Endodermal cell (in vitro differentiated cells): ENCODE measurements at places on chromosomes 5 and 9. TPM values are rescaled to one million over a fixed set of nuclear protein-coding genes. Genes with fewer than 3 reads are reported as not detected.

CNTNAP3B gene
- 2.7 to 4.7 TPM (median 3.9 TPM) in 3 replicates for total RNA-seq

PCDHGB2 gene
- total RNA-seq: 3.4 and 5.2 TPM in 2 replicates

TRIM36 gene
- total RNA-seq: 17.3 and 18.6 TPM in 2 replicates

LHX3 gene
- total RNA-seq: not detected in 3 replicates

DNA sequence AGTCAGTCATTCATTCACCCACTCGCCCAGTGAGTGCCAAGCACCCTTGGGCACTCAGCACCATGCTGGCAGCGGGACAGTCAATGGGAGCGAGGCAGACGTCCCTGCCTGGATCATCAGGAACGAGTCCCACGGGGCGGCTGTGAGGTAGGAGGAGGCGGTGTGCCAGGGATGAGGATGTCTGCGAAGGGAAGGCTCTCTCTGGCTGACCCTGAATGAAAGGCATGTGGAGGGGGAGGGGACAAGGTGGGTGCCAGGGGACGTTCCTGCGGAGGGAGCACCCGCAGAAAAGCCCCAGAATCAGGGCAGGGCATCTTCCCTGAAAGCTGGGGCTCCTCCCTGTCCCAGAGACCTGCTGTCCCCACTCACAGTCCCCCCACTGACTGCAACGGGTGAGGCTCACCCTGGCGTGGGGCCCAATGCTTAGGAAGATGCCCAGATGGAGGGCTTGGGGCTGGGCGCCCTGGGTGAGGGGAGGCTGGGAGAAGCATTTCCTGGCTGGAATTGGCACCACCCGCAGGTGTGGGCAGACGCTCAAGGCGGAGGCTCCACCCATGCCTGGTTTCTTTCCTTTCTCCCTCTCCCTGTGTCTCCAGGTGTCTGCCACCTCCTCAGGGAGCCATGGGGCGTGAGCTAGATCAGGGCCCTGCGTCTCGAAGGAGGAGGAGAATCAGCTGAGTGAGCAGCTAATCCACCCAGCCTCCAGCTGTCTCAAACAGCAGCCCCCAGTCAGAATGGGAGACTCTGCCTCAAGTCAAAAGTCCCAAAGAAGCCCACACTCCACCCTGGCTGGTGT lies 179.0 kb upstream of the PPP1R26 start:
- H3K36me3 ChIP-seq: no peaks in the 10 kb centered on the region
- DNase-seq: peak; percentile 82
- no peak overlapping the region for H3K27ac ChIP-seq
- peaks cover 14% of the 10 kb centered on the region for H3K4me1 ChIP-seq

DNA sequence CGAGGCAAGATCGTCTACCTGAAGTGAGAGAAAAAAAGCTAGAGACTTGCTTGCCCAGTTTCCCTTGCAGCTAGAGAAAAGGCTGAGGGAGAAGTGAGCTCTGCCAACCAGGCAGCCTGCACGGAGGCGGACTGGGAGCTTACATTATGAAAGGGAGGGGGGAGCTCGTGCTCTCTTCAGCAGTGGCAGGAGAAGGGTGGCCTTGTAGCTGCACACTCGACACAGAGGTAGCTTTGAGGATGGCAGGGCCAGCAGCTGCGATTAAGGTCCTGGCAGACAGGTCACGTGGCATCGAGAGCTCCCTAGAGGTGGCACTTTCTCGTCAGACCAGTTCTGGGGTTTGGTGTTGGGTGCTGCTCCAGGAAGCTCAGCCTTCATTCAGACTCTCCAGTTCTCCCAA lies 26.7 kb downstream of the APBA1 start:
- H3K27me3 ChIP-seq: no peaks in the 10 kb centered on the region
- H3K27ac ChIP-seq: no peak overlapping the region
- H3K4me1 ChIP-seq: peaks cover 9% of the 10 kb centered on the region

DNA sequence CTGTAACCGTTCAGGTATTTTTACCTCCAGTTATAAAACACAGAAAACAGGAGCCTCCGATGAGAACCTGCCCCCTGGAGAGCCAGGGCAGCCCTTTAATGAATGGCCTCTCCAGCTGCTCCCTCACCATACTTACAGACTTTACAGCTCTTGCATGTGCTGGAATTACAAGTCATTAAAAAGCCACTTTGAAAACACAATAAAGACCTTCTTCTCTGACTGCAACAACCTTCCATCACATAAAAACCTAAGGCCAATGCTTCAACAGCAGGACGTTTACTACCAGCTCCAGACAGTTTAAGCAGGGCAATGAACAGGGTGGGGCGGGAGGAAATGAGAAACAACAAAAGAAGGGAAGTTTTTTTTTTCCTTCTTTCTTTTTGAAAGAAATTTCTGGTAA lies 213.8 kb downstream of the MLLT3 start:
- H3K27ac ChIP-seq: peak overlapping the region; percentile 26
- H3K4me3 ChIP-seq: no peak overlapping the region
- no peaks in the 10 kb centered on the region for H3K36me3 ChIP-seq
- peaks cover 15% of the 10 kb centered on the region for H3K4me1 ChIP-seq
- no peaks in the 10 kb centered on the region for H3K27me3 ChIP-seq
- DNase-seq: peak; percentile 52

DNA sequence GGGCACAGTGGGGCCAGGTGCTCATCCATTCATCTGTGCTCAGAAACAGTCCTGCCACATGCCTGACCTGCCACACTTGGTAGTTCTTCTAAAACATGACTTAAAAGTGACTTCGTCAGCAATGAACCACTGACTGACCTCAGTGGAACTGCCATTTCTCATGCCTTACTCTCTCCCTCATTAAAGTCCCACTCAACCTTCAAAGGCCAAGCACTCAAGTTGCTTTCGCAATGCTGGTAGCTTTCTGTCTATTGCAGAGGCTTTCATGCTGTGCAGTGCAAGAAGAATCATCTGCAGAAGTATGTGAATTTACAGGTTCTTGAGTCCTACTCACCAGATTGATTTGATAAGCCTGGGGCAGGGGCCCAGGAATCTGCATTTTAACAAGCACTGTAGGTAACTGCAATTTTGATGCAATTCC lies 23.9 kb downstream of the B4GALT1 start:
- H3K27me3 ChIP-seq: no peaks in the 10 kb centered on the region
- no peak overlapping the region for H3K4me3 ChIP-seq
- no peaks in the 10 kb centered on the region for H3K36me3 ChIP-seq
- H3K27ac ChIP-seq: no peak overlapping the region
- no peak for DNase-seq

DNA sequence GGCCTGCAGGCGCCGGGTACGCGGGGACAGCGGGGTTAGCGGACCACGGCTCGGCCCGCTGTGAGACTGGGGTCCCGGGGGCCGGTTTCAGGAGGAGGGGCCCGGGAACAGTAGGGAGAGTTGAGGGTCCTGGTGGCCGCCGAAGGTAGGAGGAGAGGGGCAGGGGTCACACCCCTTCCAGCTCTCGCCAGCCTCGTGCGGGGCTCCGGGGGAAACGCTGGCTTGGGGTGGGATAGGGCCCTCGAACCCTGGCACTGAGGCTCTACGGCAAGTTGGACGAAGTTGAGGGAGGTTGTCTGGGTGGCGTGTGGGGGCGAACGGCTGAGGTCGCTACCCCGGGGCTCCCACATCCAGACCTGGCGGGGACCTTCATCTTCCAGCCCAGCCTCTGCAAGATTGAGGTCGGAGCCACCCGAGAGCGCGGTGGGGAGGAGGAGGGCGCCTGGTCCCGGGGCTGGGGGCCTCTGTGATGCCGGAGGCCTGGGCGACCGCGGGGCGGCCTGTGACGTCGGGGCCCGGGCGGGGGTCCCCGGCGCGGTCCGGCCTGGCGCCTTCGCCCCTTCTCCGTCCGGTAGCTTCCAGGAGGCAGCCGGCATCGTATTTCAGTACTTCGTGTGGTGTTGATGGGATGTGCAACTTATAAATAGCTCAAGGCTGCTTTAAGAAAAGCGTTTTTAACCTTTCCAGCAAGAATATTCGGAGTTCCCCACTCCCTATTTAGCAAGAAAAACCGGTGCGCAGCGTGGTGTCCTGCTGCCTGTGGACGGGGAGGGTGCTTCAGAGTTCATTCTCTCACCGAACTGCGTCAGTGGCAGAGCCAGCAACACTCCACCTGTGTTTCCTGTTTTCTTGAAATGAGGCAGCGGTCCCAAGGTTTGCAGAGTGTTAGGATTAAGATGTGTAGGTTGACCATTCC lies 902 bp downstream of the HABP4 start:
- H3K4me3 ChIP-seq: peak overlapping the region; percentile 74
- DNase-seq: peak; percentile 76
- H3K27me3 ChIP-seq: peaks cover 36% of the 10 kb centered on the region
- H3K27ac ChIP-seq: no peak overlapping the region
- H3K36me3 ChIP-seq: no peaks in the 10 kb centered on the region

DNA sequence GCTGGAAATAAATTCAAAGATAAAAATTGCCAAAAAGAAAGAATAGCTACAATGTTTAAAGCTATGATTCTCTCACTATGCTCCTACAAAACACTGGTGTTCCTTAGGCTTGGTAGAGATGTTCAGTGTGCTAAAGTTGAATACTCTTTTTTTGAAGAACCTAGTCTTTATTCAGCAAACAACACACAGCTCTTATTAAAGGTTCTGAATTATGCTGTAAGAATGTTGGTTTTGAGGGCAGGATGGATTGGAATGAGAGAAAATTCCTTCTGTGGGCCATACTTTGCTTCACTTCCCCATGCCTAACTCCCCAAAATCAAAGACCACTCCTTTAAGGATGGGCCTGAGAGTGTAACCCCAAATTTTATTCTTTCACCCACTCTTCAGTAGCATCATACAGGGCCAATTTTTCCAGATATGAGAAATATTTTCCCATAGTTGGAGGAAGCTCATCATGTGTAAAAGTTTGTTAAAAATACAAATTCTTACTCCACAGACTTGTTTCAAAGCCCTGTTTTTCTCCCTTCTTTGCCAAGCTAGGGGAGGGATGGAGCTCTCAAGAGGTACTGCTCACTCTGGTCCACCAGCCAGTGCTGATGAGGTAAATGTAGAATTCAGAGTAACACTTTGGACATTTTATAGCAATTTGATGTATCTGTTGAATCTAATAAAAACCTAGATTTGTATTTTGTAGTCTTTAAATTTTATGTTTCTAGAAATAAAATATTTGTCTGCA lies 99.3 kb downstream of the GDNF start:
- H3K27ac ChIP-seq: no peak overlapping the region
- DNase-seq: no peak
- H3K4me3 ChIP-seq: no peak overlapping the region

GRCh38 chr9:16003785-16004184 lies 450.9 kb downstream of the CCDC171 start:
- no peak overlapping the region for H3K4me3 ChIP-seq
- H3K4me1 ChIP-seq: peaks cover 5% of the 10 kb centered on the region
- H3K27me3 ChIP-seq: no peaks in the 10 kb centered on the region

DNA sequence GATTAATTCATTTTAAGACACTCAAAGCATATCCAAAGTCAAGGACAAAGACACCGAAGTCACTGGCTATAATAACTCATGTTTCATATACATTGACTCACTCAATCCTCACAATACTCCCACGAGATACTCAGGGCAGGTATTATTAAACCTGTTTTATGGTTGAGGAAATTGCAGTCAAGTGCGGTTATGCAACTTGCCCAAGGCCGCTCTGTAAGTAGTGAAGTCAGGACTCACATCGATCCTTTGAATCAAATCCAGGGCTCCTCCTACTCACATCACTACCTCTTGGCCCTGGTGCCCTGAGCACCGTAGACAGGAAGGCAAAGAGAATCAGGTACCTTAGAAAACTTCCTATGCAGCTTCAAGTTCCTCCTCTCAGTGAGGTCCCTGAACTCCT lies 87.8 kb upstream of the APC start:
- no peaks in the 10 kb centered on the region for H3K27me3 ChIP-seq
- H3K27ac ChIP-seq: no peak overlapping the region
- H3K36me3 ChIP-seq: no peaks in the 10 kb centered on the region
- no peak overlapping the region for H3K4me3 ChIP-seq
- no peak for DNase-seq

DNA sequence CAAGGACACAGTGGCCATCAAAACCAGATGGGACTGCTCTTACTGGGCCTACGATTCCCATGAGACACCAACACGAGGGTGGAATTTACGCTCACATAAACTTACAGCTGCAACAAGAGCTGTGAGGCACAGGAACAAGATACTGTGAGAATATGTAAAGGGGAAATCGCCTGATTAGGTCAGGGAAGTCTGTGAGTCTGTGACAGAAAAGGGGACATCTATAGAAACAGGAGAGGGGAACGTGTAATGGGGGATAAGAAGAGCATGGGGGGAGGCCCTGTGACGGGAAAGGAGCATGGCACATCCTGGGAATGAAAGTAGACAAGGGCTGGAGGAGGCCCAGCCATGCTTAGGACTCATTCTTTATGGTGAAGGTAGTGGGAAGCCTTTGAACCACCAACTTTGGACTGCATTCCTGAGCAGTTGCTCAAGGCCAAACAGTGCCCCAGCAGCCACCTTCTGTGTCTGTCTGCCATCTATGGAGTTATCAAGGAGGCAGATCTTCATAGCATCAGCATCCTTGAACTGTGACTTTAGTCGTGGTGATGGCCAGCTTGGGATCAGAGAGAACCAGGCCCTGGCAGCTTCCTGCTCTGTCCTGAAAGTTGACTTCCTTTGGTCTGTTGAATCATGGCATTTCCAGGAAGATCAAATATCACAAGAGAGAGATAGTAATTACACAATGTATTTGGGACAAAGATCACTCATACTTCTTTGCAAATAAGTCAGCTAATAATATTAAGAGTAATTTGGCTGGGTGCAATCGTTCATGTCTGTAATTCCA lies 87.9 kb upstream of the FAM169A start:
- no peak overlapping the region for H3K27ac ChIP-seq
- no peaks in the 10 kb centered on the region for H3K27me3 ChIP-seq
- DNase-seq: no peak
- H3K4me1 ChIP-seq: peaks cover 18% of the 10 kb centered on the region

DNA sequence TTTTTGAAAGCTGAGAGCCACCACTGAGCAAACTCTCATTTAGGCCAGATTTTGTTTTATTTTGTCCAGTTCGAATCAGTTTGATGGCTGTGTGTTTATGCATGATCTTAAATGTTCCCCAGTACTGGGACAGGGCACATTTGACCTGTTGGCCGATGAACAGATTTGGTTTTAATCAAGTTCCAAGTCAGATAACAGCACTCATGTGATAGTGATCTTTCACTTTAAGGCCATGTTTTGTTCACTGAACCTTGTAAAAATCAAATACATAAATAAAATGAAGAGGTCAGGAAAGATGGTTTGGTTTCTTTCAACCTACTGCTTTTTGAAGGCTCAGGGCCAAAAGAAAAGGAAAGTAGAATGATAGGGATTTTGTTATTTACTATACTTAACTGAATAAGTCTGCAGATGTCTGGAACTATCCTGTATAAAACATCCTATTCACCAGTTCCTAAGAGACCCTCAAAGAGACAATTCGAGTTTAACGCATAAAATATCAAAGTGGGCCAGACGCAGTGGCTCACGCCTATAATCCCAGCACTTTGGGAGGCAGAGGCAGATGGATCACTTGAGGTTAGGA lies 77.2 kb downstream of the PGM5 start:
- H3K4me3 ChIP-seq: no peak overlapping the region
- no peaks in the 10 kb centered on the region for H3K36me3 ChIP-seq
- H3K27ac ChIP-seq: no peak overlapping the region
- no peak for DNase-seq
- no peaks in the 10 kb centered on the region for H3K4me1 ChIP-seq
- H3K27me3 ChIP-seq: peaks cover 6% of the 10 kb centered on the region
